ENCODE measurements at places on chromosomes 7 and 10.

GRCh38 chr7:134546955-134547354 lies 2.0 kb upstream of the AKR1B15 start:
- no peak for DNase-seq

DNA sequence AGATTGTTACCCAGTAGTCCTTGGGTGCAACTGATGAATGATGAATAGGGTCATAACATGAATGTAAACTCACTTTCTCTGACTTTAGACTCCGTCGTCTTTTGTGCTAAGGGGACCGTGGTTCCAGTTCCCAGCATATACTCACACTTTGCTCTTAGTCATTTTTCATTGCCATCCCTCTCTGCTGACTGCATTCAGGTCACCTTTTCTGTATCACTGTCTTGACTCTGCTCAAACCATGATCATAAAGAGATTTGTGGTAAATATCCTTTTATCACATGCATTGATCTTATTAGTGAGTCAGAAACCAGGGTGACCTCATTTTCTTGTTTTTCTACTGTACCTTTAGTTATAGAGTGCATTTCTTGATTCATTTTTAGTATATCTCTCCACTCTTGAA lies 141.1 kb upstream of the AGR3 start:
- no peak for DNase-seq

DNA sequence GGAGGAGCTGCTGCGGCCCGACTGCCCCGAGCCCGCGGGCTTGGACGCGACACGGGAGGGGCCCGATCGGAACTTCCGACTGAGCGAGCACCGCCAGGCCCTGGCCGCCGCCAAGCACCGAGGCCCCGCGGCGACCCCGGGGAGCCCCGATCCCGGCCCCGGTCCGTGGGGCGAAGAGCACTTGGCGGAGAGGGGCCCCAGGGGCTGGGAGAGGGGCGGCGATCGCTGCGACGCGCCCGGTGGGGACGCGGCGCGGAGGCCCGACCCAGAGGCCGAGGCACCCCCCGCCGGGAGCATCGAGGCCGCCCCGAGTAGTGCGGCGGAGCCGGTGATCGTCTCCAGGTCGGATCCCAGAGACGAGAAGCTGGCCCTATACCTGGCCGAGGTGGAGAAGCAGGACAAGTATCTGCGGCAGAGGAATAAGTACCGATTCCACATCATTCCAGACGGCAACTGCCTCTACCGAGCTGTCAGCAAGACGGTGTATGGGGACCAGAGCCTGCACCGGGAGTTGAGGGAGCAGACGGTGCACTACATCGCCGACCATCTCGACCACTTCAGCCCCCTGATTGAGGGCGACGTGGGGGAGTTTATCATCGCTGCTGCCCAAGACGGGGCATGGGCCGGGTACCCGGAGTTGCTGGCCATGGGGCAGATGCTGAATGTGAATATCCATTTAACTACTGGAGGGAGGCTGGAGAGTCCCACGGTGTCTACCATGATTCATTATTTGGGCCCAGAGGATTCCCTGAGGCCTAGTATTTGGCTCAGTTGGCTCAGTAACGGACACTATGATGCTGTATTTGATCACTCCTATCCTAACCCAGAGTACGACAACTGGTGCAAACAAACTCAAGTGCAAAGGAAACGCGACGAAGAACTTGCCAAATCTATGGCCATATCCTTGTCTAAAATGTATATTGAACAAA lies 1.4 kb downstream of the OTUD1 start:
- DNase-seq = no peak

DNA sequence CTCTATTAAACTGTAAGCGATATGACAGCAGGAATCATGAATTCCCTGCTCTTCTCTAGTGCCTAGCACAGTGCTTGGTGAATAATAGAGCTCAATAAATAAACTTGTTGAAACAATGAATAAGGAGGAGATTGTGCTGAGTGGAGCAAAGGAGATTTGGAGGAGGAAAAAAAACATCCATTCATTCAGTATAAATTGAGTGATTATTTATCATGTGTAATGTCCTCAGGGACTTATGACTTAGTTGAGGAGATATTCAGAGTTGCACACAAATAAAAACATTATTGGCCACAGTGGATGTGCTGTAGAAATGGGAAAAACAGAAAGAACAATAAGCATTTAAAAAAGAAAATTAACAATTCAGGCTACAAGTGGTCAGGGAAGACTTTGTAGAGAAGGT lies 125.7 kb downstream of the FOXP2 start:
- DNase-seq = no peak

DNA sequence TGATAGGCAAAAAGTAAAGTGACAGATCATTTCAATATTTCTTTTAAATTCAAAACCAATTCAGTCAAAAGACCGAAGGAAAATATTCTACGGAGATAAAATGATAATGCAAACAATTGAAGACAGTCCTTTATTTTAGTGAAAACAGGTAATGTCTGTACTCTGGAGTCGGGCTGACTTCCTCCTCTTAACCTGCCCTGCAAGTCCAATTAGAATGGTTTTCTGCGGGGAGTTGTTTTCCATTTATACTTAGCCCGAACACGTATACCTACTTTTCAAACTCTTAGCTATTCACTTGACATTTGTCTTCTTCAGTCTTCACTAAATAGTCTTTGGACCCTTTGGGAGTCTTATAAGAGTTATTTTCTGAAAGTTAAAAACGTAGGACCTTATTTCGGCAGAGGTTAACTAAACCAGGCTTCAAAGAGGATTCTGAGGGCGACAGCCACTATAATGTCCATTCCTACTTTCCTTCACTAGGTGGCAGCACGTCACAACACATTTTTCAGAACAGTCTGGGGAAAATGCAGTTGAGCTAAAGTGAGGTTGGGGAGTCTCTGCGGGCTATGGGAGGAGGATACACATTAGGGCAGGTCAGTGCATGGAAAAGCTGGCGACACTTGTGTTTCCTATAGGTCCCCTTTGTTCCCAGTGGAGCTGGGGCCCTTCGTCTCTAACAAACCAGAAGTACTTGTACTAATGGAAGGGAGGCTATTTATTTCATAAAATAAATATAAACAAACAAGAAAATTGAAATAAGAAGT lies 472.0 kb downstream of the KCNMA1 start:
- DNase-seq = peak; percentile 52

DNA sequence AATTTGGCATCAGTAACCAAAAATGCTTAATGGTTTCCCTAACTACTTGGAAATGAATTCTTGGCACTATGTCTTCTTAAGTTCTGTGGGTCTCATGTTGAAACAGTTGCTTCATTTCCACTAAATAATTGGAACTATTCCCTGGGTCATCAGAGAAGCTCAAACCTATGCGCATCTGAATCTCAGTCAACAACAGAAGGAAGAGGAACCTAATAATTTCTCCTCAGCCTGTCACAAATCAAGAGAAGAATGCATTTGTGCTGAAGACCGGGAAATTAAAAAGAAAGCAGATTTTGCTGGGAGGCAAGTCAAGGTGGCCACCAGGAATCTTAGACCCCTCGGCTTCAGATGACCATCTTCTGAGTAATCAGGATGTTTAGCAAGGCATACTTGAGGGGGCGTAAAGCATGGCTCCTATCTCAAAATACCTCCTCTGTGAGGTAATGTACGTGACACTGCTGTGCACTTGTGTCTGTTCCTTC lies 41.4 kb downstream of the TOMM7 start:
- DNase-seq = peak; percentile 66

GRCh38 chr10:63579371-63580014 lies 58.3 kb downstream of the REEP3 start:
- no peak for DNase-seq

GRCh38 chr7:106562711-106563366 lies 98.1 kb downstream of the CCDC71L start:
- DNase-seq = no peak

- no peak for DNase-seq
Measured at GRCh38 chr10:117222552-117222951, 18.4 kb upstream of the SLC18A2 start.

- peak; percentile 71 for DNase-seq
Measured at GRCh38 chr10:24344279-24344678, 135.3 kb downstream of the KIAA1217 start.

DNA sequence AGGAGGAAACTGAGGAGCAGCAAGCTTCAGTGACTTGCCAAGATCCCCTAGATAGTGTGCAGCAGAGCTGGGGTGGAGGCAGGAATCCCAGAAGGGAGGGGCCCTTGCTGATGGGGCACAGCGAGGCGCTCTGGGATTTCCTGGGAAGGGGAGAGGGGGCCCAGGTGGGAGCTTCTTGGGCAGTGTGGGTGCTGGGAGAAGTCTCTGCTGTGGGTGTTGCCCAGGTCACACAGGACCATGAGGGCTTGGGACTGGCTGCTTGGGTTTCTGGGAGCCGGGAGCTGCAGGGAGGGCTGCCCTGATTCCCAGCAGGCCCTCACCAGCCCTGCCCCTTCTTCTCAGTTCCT lies 55.2 kb downstream of the TSPAN15 start:
- DNase-seq = no peak

DNA sequence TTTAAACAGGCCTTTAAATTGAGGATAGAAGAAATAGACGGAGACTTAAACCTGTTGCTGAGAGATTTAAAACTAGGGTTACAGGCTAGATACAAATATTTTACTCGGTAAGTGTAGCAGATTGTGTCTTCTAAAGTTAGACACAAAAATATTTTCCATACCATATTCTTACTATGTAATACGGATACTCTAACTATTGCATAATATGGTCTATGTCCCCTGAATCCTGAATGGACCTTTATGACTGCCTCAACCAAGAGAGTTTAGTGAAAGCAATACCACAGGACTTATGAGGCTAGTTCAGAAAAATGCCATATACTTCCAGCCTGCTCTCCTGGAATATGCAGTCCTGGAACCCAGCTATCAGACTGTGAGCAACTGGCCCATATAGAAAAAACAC lies 13.4 kb upstream of the TES start:
- no peak for DNase-seq

GRCh38 chr7:121531175-121532070 lies 135.3 kb upstream of the FAM3C start:
- no peak for DNase-seq

DNA sequence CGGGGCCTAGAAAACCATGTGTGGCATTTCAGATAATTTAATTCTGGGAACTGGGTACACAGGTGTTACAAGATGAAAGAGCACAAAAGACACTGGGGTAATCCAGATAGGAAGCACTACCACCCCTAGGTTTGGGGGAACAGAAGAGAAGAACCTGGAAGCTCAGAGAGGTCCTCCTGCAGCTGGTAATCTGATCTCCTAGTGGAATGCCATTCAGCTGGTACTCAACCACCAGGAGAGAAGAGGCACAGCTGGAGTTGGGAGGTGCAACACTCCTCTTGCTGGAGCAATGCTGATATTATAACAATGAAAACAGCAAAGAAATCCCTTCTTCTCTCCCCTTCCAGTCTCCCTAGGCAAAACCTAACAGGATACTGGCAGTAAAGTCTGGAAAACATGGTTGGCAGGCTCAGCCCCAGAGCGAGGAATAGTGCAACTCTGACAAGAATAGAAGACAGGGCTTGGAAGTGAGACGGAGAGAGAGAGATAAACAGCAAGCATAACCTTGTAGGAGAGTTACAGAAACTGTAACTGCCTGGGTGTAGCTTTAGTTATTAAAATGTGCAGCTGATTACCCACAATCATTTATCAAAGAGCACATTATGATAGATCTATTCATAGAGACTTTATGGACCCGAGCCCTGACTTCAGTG lies 35.0 kb downstream of the NRF1 start:
- no peak for DNase-seq

DNA sequence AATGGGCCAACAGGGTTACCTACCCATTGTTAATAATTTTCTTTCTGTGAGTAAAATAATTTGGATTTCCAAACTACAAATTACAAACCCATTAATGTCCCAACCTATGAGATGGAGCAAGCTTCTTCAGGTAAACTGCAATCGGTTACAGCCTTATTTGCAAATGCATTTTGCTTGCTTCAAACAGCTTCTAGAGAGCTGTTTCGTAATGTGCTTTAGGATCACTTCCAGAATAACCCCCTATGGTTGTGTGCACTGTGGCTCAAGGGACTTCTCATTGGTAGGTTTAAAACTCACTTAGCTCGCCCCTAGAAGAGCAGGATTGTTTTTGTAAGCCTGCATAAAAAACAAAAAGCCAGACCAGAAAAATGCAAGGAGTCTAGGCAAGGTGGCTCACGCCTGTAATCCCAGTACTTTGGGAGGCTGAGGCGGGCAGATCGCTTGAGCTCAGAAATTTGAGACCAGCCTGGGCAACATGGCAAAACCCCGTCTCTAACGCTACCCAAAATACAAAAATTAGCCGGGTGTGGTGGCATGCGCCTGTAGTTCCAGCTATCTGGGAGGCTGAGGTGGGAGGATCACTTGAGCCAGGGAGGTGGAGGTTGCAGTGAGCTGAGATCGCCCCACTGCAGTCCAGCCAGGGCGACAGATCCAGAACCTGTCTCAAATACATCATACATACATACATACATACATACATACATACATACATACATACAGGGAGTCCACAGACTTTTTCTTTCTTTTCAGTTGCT lies 3.3 kb upstream of the MAP3K8 start:
- DNase-seq = no peak

GRCh38 chr7:12941512-12941911 lies 254.1 kb downstream of the ARL4A start:
- no peak for DNase-seq

DNA sequence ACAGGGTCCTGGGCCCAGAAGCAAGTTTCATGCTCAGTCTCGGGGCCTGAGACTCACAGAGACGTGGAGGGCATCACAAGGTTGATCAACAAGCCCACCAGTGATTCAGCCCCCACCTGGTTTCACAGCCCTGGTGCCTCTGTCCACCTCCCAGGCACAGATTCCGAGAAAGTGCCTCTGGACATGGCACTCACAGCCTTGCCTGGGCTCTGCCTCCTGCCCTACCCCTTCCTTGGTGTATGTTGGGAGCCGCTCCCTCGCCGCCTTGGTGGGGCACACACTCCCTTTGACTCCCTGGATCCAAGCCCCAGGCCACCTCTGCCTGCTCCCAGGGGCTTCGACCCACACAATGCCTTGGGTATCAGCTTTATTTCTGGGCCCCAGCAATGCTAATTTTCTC lies 200.8 kb upstream of the PPP2R2D start:
- no peak for DNase-seq

DNA sequence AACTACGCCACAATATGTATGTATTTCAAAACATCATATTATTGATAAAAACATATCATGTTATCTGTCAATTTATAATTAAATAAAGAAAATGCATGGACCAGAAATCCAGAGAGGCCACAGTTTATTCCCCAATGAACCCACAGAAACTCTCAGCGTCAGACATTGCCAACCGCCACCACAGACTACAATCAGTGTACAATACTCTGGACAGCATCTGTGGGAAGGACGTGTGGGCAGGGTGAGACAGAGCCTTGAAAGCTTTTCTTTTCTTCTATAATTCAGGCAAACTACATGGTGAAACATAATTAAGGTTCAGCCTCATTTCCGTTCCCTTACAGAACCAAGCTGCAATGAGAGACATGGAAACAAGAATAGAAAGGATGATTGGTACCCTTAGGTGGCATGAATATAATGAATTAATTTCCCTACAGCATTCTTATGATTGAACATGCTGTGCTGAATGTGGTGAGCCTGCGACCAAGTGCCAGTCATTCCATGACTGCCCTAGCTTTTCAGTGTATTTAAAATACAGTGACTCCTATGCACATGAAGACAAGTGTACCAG lies 909.3 kb downstream of the SORCS1 start:
- DNase-seq = no peak

- peak; percentile 8 for DNase-seq
Measured at GRCh38 chr10:129888784-129889616, 75.1 kb downstream of the EBF3 start.

All from HTR-8/SVneo (cell line).